ENCODE measurements at places on chromosomes 6 and 20.
A peak's percentile ranks its signal among the peaks of the same experiment; 100 is the strongest.

DNA sequence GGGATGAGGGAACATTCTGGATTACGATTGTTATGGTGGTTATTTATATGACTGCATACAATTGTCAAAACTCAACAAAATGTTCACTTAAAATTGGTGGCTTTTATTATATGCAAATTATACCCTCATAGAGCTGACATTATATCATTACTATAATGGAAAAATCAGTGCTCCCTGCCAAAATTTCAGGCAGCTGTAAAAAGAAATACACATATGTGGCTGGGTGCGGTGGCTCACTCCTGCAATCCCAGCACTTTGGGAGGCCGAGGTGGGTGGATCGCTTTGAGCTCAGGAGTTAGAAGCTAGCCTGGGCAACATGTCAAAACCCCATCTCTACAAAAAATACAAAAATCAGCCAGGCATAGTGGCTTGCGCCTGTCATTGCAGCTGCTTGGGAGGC, 75.8 kb upstream of the SULF2 start:
- no peak for DNase-seq

DNA sequence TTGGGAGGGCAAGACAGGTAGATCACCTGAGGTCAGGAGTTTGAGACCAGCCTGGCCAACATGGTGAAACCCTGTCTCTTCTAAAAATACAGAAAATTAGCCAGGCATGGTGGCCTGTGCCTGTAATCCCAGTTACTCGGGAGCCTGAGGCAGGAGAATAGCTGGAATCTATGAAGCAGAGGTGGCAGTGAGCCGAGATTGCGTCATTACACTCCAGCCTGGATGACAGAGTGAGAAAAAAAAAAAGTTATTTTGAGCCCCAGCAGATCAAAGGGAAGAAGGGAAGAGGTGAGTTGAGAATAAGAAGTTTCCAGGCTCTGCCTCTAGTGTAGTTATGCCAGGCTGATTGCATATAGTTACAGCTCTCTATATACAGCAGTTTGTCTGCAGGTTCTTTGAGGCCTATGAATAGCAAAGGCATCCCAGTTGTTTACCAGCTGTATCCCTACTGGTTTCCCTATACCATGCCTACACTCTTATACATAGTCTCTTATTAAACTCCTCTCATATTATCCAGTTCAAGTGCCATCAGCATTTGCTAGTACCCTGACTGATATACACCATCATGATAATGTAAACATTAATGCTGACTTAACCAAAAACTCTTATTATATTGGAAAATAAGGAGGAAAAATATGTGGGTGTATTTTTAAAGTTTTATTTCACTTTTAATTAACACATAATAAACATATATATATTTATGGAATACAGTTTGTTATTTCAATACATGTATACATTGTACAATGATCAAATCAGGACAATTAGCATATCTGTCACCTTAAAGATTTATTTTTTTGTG, 823.6 kb upstream of the ADGRB3 start:
- no peak for DNase-seq

DNA sequence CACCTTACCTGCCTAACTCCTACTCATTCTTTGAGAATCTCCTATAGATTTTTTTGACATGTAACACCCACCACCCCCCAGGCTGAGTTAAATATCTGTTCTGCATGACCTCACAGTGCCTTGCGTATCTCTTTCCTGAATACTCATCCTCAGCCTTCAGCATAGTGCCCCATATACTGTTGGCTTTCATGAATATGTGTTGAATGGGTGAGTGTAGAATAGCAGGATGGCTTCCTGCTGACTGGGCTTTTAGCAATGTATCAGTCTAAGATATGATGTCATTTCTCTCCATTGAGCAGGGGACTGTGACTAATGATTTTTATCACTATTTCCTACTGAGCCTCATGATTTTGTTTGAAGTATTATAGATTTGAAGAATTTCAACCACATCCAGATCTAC, 361.6 kb upstream of the MARCKS start:
- no peak for DNase-seq

DNA sequence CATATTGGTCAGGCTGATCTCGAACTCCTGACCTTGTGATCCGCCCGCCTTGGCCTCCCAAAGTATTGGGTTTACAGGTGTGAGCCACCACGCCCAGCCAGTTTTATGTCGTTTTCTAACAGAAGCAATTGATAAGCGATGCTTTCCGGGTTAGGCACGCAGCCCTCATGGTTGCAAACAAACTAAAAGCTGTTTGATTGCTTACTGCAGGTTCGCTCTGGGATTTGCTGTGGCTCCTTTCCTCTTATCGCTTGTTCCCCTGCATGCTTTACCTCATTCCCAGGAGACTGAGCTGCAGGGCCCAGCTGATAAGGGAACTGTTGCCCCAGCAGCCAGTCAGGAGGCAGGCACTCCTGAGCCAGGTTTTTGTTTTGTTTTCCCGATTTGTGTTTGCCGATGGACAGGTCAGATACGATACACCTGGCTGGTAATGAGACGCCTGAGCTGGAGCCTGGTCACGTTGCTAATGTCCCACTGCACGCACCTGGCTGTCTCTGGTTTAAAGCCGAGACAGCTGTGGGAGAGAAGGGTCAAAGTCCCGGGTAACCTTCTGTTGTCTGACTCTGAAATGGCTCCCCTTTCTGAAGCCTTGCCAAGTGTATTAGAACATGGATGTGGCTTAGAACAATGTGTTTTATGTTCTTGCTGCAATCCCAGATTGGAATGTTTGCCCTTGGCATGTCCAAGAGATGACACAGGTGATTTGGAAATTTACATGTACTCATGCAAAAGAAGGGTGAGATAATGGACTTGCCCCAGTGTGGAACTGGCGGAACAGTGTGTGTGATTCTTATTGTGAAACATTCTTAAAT, 19.9 kb downstream of the DSP start:
- DNase-seq = peak; percentile 62
